NCI-H2171 treated with DMSO at 0.1 percent for 48 hours (cell line): ENCODE measurements at places on chromosomes 1 and 21.
A peak's percentile ranks its signal among the peaks of the same experiment; 100 is the strongest.

GRCh38 chr1:119288751-119289150 lies 79.8 kb upstream of the HAO2 start:
- no peak for DNase-seq

- DNase-seq = no peak
These were observed 173.6 kb downstream of the ZP4 start for GRCh38 chr1:237717106-237717505.

DNA sequence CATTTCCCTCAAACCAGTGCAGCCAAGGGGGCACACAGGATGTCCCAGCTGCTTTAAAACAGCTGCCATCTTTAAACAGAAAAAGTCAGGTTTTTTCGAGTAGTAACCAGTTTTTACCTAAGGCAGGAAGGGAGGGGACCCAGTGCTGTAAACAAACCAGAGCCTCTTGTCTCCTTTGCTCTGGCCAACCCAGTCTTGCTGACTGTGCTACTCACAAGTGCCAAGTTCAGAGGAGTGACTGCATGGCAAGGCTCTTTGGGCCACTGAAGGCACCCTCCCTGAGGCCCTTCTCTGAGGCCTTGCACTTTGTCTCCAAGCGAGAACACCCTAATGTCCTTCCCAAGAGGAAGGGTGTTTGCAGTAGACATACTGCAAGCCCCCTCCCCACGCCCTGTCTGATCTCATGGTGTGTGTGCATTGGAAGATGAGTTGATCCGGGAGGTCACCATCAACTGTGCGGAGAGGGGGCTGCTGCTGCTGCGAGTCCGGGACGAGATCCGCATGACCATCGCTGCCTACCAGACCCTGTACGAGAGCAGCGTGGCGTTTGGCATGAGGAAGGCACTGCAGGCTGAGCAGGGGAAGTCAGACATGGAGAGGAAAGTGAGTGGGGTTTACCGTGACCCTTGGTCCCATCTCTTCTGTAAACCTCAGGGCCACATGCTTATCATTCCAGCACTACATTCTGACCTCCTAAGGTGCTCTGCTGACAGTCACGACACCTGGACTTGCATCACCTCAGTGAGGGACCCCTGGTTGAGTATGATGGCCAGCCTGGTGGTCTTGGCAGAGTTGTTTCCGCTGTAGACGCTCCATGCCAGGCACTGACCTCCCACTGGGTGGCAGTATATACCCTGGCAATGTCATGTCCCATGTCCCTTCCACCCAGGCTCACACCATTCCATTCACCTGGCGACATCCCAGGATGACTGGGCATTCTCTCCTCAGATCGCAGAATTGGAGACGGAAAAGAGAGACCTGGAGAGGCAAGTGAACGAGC lies 4.7 kb downstream of the DNALI1 start:
- DNase-seq = no peak

GRCh38 chr1:4033129-4033676 lies 133.1 kb upstream of the C1orf174 start:
- DNase-seq = no peak

- DNase-seq = no peak
These were observed 885 bp downstream of the KRTAP10-3 start for GRCh38 chr21:44557491-44558328.

DNA sequence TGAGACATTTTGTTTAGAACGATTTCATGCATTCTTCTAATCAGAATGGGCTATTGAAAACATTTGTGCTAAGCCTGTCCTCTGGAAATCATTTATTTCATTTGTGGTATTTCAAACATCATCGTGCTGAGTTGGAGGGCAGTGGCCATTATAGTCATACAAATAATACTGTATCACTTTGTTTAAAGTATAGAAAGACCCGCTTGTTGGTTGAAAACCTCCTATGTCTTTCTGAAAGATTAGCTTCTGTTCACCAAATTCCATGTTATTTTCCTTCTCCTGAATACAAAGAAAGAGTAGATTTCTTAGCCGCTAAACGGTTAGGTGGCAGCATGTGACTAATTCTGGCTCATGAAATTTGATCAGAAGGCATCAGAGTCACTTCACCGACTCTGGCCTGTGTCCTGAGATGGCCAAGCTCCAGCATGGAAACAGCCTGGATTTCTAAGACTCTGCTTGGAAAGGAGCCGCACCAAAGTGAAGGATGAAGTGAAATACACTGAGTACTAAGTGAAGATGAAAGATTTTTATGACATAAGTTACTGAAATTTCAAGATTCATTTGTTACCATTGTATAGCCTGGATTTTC lies 355.1 kb downstream of the USP25 start:
- DNase-seq = no peak

GRCh38 chr1:104932030-104932915 lies 1182.6 kb downstream of the AMY1C start:
- DNase-seq = no peak

DNA sequence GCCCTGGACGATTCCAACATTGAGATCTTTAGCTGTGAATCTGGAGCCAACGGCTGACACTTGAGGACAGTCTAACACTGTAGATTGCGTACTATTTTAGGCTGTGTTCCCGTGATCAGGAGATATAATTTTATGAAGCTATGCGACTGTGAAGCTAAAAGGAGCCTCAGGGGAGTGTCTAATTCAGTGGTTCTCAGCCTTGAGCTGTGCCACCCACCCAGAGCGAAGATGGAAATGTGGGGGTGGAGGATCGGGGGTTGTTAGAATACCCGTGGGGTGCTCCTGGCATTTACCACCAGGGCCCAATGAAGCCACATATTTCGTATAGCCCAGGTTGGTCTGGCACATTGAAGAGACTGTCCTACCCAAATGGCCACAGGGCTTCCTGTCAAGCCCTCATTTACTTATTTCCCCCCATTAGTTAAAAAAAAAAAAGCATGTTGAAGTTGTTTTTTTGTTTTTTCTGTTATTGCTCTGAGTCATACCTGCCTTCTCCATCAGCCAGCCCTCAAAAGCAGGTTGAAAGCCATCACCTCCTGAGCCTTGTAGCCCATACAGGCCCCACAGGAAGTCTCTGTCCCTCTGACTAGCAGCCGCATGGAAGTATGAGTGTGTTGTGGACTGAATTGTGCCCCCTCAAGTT lies 141.7 kb downstream of the GALNT2 start:
- DNase-seq = no peak

DNA sequence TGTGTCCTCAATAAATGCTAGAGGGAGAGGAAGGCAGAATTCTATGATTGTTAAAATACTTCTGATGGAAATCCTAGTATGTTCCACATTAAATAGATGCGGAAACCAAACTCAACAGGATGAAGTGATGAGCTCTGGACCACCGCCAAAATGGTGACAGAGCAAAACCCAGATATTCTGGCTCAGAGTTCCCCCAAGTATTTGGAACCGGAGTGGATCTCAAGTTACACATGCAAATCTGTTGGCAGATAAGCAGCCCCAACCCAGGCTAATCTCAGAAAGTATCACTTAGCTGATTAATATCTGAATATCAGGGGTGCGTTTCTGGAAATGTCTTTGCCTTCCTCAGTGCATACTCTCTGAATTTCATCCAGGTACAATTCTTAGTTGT lies 17.4 kb upstream of the GRHL3 start:
- DNase-seq = peak; percentile 81

- peak; percentile 62 for DNase-seq
These were observed 200.9 kb downstream of the TM2D1 start for GRCh38 chr1:61523893-61524605.

DNA sequence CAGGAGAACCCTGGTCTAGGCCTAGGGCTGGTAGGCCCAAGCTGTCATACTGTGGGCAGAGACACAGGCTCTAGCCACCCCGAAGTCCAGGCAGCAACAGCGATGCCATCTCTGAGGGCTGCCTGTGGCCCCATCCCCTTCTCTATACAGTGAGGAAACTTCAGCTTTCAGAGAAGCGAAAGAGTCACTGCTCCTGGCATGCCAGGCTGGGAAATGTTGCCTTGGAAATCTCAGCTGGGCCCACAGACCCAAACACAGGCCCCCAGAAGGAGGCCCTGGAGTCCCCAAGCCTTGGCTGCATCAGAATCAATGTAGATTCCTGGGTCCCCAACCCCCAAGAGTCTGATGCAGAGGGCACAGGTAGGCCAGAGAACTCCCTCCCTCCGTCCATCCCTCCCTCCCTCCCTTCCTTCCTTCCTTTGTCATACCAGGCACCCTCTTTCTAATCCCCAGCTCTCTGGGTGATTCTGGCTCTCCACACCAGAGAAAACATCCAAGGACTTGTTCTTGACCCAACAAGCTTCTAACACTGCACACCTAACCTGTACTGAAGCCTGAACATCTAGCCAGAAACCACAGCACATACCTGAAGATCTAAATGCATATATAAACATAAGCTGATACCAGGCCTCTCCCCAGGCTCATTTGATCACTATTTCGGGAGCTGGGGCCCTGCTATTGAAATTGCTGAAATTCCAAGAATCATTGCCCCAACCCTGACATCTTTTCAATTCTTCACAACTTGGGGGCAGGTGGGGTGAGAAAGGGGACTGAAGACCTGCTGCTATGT lies 143.2 kb upstream of the EDN2 start:
- no peak for DNase-seq

GRCh38 chr1:84303314-84303830 lies 1.9 kb downstream of the SAMD13 start:
- DNase-seq = peak; percentile 1

GRCh38 chr1:185733818-185734735 lies at the start of gene HMCN1:
HMCN1 (plus strand) TSS chr1:185734391; CDS start chr1:185734780, 389 bp downstream.
- peak; percentile 66 for DNase-seq

GRCh38 chr1:47407481-47407880 lies 8.6 kb upstream of the FOXE3 start:
- no peak for DNase-seq

DNA sequence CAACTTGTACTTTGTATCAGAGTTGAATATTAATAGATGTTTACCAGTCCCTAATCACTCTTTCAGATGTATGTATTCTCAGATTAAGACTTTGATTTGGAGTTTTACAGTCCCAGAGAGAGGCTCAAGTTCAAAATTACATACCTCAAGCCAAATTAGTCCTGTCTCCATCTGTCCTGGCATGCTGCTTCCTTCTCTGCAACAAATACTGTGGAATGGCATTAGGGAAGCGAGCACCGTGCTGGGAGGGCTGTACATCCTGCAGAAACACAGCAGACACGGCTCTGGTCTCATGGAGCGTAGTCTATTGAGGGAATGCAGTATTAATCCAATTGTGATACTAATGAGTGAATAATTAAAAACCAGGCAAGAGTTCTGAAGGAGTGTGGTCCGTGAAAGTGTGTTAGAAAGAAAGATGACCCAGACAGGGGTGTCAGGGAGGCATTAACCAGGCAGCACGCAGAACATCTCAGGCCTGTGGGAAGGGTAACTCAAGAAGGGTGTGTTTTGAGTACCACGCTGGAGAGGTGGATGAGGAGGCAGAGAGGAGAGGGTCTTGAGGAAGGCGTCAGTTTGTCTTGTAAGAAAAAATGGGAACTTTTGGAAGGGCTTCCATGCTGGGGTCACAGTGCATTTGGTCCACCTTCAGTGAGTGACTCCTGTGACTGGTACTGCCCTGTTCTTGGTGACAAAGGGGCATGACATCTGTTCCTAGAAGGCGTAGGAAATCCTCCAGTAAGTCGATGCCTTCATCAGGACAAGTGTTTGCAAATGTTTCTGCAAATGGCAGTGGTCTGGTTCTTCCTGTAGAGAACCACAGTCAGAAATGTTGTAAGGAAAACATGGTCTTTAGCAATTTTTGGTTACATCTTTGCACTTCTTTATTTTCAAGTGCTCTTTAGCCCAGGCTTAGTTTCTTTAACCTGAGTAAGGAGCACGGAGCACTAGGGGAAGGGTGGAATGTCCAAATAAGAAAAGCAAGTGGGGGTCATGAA lies 1.6 kb downstream of the RAB4A start:
- DNase-seq = peak; percentile 84

DNA sequence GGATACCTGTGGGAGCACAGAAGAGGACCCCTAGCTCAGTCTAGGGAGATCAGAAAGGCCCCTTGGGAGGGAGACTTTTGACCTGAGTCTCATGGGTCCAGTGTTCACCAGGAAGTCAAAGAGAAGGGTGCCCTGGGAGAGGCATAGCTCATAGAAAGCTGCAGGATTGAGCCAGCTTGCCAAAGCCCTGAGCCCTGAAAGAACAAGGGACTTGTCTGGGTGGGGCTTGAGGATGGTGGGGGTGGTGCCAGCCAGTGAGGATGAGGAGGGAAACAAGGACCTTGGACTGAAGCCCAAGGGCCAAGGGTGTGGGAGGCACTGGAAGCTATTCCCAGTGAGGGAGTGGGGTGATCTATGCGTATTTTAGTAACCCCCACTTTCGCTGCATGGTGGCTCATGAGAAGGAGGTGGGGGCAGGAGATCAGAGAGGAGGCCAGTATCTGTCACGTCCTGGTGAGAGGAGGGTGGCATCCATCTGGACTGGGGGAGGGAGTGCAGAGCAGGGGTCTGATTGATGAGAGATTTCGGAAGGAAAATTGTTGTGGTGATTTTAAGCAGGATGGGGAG lies 28.4 kb downstream of the DMBX1 start:
- no peak for DNase-seq

GRCh38 chr1:228378090-228378872 lies 28.4 kb downstream of the TRIM11 start:
- DNase-seq = peak; percentile 89

- DNase-seq = peak; percentile 50
These were observed 160.2 kb upstream of the COA6 start for GRCh38 chr1:234212764-234213657.

- no peak for DNase-seq
These were observed 14.1 kb downstream of the HENMT1 start for GRCh38 chr1:108646648-108647269.

GRCh38 chr1:55444667-55445066 lies 229.5 kb upstream of the USP24 start:
- peak; percentile 19 for DNase-seq

GRCh38 chr1:212317916-212318315 lies 32.7 kb downstream of the PPP2R5A start:
- no peak for DNase-seq

DNA sequence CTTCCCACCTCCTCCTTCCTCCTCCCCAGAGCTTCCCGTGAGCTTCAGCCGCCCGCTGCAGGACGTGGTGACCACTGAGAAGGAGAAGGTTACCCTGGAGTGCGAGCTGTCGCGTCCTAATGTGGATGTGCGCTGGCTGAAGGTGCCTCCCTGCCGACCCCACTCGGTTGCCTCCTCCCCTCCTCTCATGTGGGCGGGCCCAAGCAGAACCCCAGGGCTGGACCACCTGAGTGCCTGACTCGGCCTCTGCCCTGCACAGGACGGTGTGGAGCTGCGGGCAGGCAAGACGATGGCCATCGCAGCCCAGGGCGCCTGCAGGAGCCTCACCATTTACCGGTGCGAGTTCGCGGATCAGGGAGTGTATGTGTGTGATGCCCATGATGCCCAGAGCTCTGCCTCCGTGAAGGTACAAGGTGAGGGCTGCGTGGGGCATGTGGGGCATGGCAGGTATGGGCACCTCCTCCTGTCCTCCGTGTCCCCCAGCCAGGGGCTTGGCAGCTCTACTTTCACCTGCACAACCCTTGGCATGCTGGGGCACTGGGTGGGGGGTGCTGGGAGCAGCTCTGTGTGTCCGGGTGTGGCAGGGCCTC lies 69.2 kb downstream of the OBSCN start:
- no peak for DNase-seq

DNA sequence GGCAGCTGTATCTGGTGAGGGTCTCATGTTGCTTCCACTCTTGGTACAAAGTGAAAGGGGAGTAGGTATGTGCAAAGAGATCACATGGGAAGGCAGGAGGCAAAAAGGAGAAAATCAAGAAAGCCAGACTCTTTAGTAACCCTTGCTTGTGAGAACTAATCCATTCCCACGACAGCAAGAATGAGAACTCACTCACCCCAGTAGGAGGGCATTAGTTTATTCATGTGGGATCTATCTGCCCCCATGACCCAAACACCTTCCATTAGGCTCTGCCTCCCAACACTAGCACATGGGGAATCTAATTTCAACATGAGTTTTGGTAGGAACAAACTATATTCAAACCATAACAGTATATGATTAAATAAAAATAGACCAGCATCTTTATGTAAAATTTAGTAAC lies 57.6 kb downstream of the ZNHIT6 start:
- no peak for DNase-seq
